ENCODE measurements at places on chromosomes 5 and 9.

DNA sequence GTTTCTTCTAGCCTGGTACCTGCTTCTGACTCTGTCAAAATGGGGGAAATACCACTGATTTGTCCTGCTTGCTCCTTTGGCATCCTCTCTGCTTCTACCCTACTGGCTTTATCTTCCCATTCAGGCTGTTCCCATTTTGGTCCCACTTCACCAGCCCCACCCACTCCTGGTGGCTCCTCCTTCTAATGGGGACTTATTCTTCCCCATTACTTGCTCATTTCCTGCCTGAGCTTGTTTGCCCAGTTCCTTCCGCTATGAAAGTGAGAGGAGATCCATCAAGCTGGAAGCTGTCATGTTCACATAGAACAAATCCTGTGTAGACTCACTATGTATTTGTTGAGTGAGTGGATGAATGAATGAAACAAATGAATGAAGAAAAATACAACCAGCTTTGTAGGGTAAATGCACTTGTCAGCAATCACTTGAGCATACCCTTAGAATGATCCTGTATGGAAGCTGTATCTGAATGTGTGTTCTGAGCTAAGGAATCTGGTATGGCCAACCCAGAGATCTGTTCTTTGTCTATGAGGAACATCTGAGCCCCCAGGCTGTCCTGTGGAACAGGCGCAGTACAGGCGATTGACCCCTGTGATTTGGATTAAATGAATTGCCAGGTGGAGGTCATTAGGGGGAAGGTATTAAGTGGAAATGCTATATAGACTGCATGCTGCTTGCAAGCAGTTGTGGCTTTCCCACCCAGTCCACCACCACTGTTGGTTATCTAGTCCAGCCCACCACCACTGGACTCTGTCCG lies 89.5 kb downstream of the APBA1 start:
- no peak for DNase-seq

- DNase-seq, result no peak
Measured at GRCh38 chr9:3698076-3698475, 172.3 kb upstream of the RFX3 start.

DNA sequence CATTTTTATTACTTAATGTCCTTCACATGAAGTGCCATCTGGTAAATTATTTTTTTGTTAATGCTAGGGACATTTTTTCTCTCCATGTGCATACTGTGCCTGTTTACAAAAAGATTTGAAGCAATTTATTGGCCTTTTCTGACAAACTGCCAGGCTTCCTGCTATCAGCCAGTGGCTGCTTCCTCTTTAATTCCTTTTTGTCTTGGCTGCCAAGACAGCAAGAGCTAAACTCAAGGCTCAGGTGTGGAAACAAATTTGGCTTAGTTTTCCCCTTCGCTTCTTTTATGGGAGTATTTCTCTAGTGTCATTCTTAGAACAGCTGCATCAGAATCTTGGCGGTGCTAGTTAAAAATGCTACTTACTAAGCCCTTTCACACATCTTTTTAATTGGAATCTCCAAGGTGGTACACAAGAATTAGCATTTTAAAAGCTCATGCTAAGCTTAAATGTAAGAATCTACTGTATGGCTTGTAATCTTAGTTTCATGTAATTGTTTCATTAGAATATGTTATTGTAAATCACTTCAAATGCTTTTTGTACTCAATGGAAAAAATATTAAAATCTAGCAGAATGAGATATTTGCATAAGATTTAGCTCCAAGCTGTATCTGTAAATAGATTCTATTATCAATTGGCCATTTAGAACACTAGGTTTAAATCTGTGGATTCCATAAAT lies 134.2 kb upstream of the RASGRF2 start:
- DNase-seq, result no peak

GRCh38 chr9:113222482-113222841 lies 1.1 kb downstream of the SLC31A1 start:
- peak; percentile 18 for DNase-seq

DNA sequence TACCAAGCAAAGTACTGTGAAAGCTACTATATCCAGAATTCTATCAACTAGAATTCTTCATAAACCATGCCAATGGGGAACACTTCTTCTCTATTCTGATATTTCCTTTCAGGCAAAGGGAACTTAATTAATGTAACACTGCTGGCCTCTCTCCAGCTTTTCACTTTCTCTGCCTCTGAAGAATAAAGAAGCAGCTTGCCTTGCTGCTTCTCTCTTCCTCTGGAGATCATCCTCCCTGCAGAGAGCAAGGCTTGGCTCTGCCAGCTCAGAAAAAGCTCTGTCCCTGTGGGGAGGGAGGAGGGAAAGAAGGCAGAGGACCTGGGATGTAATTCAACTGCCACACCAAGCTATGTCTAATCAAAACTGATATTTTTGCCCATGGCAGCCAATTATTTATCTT lies 6.5 kb downstream of the CTNND2 start:
- no peak for DNase-seq

GRCh38 chr5:144958002-144958401 lies 787.3 kb downstream of the KCTD16 start:
- DNase-seq, result no peak

GRCh38 chr9:123326662-123327093 lies 29.3 kb upstream of the CRB2 start:
- DNase-seq, result no peak

GRCh38 chr5:7852542-7852941 lies 1.6 kb upstream of the CFAP90 start:
- no peak for DNase-seq

- DNase-seq, result no peak
Measured at GRCh38 chr9:84054341-84055010, 73.9 kb downstream of the RMI1 start.

- no peak for DNase-seq
Measured at GRCh38 chr9:118367383-118367782, 663.2 kb downstream of the TLR4 start.

- DNase-seq, result no peak
Measured at GRCh38 chr9:95030344-95030743, 287.2 kb downstream of the FANCC start.

DNA sequence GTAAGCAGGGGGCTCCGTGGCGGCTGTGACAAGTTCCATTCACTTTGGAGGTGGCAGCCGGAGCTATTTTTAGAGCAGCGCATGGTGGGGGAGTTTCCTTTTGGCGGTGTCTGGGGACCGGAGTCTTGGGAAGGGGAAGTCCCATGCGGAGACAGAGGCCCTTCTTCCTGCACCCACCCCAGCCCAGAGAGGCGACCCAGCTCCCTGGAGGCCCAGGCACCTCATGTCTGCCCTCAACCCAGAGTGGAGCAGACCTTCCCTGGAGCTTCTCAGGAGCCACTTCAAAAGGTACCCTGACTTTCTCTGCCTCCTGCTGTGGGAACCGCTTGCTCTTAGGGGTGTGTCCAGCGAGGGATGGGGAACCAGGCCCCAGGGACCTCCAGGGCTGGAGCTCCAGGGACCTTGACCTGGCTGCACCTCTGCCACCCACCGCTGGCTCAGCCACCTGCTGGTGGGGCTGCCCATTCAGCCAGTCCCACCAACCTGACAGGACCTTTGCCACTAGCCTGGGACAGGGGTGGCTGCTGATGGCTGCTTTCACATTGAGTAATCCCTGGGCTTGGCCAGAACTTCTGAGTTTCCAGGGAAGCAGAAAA lies 34.1 kb downstream of the NEK6 start:
- no peak for DNase-seq

DNA sequence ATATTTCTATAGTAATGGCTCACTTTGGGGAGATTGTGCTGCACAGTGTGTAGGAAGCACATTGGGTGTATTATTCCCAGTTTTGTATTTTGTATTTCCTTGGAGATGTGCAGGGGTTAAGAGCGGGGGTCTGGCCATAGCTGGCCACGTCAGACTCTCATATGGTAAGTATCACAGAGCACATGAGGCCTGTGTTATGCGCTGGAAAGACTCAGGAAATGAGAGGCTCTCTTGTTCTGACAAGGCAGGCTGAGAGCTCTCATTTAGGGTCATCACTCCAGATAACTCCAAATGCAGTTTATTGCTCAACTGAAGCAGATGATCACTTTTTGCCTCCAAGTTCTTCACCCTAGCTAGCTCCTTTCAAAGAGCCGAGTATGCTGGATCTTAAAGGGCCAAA lies 205.7 kb downstream of the NTRK2 start:
- no peak for DNase-seq

DNA sequence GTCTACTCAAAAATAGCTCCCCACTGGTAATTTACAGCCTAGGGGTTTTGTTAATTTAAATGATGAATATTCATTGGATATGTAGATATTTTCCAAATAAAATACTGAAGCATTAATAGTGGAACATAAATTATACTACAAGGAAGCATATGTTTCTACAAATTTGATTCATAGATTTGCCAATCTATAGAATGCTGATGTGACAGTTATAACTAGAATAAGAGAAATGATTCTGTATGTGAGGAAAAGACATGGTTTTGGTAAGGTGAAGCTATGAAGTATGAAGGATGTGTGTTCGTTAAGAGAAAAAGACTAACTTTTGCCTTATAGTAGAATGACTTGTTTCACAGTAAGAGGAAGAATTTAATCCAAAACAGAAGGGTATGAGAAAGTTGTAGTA lies 61.3 kb downstream of the IARS1 start:
- no peak for DNase-seq

DNA sequence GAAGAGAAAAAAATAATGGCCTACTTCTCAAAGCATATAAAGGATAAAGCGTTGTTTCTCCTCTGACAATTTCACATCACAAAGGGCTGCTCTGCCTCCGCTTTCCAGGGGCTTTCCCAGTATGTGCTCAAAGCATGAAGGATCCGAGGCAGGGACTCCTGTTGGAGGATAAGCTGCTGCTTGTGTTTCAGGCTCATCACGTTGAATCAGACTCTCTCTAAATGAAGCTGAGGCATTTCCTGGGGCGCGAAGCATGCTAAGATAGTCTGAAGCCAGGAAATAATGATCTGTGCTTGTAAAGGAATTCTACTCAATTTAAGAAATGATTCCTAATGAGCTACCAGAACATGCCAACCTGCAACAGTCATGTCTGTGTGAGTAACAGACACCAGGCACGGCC lies 97.5 kb downstream of the MARCHF11 start:
- no peak for DNase-seq

DNA sequence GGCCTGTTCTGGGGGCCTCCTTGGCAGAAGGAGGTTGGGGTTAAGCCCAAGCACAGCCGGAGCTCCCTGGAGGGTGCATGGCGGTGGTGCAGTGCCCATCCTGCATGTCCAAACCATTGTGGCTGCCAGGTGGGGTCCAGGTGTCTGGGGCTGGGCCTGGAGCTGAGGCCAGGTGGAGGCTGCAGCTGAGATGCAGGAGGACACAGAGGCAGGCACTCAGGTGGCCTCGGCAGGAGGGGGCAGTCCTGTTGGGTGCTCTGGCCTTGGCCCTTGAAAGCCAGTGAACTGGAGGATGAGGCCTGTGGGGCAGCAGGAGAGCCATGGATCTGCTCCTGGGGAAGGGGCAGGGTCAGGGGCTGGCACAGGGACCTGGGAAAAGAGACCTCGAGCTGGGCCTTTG lies 195.3 kb downstream of the OLFM1 start:
- DNase-seq, result no peak

DNA sequence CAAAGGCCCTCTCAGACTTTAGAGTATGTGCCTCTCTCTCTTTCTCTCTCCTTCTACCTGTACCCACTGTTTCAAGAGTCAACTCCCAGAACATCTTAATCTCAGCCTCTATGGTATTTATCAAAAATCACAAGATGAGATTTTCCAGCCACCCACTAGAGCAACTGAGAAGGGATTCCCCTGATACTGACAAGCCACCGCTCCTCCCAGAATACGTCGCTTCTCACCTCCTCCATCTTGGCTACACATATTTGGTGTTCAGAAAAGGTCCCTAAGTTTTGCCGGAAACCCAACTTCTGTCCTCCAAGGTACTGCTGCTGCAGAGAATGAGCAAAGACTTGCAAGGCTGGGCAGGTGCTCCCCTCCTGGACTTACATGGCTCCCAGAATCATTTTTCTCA lies 6.1 kb downstream of the GARIN3 start:
- no peak for DNase-seq

DNA sequence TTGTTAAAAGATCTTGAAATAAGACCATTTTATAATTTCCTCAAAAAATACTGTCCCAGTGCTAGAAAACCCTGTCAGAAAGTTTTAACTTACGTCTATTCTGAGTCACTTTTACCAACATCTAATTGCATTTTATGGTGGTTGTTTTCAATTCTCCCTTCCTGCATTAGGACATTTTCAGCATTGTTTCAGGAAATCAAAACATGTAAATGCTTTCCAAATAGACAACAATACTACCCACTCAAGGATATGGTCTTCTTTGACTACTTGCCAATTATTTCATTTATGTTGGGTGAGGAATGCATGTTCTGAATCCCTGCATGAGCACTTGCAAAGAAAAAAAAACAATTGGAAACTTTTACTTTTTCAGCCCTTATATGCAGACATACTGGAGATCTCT lies 284.6 kb upstream of the PDE4D start:
- peak; percentile 56 for DNase-seq

- DNase-seq, result no peak
Measured at GRCh38 chr5:146906803-146907202, 28.2 kb upstream of the PPP2R2B start.

GRCh38 chr9:121073038-121073437 lies 1.7 kb upstream of the CNTRL start:
- peak; percentile 84 for DNase-seq

- no peak for DNase-seq
Measured at GRCh38 chr5:176671890-176672747, 24.8 kb downstream of the TSPAN17 start.
